Stimulated activated CD8-positive, alpha-beta memory T cell treated with anti-CD3 and anti-CD28 coated beads, Interleukin-4, amount 100 ng/mL, for 4 hours (primary cell): ENCODE measurements at places on chromosomes 3 and 15.

GRCh38 chr3:121496786-121497185, 49.0 kb downstream of the POLQ start:
- DNase-seq = no peak

DNA sequence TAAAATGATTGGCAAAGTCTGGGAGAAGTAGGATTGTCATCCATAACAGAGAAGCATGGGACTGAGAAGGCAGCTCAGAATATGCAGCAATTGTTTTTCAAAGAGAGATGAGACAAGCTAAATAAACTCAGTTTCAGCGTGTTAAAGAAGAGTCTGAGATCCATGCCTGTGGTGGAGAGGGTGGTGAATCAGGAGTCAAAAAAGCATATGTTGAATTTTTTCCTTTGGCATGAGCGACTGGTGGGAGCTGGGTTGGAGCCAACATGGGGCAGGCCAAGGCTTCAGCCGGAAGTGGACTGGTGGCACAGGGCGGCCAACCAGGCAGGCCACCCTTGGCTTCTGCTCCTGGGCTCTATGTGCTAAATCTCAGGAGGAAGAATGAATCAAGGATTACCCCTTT, 102.0 kb downstream of the SST start:
- no peak for DNase-seq

DNA sequence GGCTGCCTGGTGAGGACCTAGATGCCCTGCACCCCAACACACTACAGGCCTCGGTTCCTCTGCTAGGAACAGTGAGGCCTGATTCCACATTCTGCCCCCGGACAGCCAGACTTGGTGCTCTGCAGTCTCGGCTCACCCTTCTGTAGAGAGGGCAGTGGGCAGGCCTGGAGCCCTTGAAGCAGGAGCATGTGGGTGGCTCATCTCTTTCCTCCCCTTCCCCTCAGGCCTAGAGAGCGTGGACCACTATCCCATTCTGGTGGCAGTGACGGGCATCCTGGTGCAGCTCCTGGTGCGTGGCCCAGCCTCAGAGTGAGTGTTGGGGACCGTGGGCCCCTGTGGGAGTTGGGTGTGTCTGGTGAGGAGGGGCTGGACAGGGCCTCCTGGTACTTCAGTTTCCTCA, 3.3 kb downstream of the AMIGO3 start:
- DNase-seq = no peak

DNA sequence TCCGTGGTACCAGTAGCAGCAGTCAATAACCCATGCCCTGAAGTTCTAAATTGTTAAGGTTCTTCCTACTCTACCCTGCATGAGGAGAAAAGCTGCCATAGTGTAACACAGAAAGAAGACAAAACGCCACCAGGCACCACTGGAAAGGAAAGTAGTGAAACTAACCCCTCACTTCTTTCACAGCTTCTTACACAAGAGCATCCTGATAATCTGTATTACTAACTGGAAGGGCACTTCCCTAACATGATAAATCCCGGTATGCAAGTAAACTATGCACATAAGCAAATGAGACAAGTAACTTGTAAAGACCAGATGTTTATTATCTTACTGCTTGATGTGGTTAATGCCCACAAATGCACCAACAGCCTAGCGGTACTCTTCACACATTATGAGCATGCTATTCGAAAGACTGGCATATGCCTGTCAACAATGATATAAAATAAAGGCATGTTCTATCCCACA, 141.3 kb downstream of the ADAM10 start:
- DNase-seq = no peak

DNA sequence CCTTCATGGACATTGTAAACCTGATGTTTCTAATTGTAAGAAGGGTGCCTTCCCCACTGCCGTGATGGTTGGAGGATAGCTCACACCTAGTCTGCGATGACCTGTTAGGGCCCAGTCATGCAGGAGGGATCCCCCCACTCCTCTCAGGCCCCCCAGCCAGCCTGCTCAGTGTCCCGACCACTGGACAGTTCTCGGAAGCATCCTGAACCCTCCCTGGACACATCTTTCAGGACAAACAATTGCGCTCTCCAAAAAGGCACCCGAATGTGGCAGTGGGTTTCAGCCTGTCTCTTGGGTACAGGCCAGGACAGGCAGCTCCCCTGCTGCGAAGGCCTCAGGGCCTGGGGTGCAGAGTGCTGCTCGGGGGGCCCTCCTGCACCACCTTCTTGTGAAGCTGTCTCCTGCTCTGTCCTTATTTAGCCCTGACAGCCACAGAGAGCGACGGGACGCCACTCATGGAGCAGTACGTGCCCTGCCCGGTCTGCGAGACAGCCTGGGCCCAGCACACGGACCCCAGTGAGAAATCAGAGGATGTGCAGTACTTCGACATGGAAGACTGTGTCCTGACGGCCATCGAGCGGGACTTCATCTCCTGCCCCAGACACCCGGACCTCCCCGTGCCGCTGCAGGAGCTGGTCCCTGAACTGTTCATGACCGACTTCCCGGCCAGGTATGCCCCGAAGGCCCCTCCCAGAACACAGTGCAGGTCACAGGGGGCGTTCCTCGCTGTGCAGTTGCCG, 132.3 kb downstream of the LRRK1 start:
- no peak for DNase-seq

DNA sequence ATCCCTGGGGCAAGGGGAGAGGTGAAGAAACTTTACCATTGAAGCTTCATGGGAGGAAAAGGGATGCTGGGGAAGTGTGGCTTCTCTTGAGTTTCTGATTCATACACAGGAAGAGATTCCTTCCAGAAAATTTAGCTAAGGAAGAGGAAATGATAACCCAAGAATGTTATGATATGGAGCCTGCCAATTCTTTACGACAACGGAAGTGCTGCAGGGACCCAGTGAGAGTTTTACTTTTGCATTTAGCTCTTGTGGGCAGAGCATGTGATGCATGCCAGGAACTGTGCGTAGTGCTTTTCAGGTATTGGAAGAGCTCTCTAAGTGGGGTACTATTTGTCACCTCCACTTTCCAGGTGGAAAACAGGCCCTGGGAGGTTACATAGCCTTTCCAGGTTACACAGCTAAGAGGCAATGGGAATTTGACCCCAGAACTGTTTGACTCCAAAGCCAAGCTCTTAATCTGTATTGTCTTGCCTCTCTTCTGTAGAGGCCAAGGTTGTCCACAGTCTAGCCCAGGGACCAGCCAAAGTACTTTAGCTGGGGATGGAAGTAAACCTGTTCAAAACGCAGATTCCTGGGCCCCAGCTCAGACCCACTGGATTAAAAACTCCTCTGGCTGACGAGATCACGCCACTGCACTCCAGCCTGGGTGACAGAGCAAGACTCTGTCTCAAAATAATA, 23.0 kb downstream of the CMTM7 start:
- no peak for DNase-seq

DNA sequence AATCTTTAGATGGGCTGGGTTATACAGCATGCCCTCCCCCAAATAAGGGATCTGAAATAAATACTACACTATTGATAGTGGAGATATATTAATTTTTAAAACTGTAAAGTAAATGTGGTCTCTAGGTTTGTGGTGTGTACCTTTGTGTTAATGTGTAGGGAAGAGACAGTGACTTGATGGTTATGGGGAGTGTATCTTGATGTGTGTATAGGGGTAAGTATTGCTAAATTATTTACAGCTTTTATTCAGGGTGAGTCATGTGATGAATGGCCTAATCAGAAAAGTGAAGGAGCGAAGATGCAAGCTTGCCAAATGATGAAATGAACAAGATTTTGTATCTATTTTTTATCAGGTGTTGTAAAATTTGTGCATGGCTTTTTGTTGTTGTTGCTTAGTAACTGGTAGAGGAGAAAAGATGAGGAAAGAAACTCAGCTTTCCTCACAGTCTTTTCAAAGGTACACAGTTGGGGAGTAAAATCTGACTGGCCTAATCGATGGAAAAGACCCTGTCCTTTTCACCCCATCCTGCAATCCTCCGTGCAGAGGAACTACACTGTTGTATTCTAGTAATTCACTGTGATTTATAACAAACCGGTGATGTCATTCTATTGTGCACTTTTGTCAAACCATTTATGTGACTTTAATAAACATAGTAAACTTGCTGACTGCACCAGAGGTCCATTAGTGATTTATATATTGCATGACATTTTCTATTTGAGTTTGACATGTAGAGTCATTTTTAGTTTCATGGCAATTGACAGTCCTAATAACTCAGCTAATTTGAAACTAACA, 17.7 kb downstream of the FEM1B start:
- DNase-seq = no peak

DNA sequence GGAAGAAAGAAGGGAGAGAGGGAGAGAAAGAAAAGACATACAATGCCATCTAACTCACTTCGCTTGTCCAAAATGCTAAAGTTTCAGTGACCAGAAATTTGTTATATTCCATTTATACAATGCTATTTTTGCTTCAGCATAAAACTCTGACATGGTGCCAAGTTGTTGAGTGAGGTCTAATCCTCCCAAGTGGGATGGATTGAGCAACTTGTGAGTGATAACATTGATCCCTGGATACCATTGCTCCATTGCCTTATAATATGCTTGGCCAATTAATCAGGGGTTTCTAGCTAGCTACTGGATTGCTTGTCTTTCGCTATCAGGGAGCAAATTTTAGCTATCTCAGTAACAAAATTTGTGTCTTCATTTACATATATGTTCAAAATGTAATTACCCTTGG, 615.6 kb upstream of the DPPA4 start:
- DNase-seq = no peak

GRCh38 chr15:42994546-42994945, 74.0 kb upstream of the TTBK2 start:
- DNase-seq = no peak
